Aorta (tissue), 5 donors: ENCODE measurements at places on chromosomes 5 and 9. TPM values are rescaled to one million over a fixed set of nuclear protein-coding genes. Genes with fewer than 3 reads are reported as not detected.

DNA sequence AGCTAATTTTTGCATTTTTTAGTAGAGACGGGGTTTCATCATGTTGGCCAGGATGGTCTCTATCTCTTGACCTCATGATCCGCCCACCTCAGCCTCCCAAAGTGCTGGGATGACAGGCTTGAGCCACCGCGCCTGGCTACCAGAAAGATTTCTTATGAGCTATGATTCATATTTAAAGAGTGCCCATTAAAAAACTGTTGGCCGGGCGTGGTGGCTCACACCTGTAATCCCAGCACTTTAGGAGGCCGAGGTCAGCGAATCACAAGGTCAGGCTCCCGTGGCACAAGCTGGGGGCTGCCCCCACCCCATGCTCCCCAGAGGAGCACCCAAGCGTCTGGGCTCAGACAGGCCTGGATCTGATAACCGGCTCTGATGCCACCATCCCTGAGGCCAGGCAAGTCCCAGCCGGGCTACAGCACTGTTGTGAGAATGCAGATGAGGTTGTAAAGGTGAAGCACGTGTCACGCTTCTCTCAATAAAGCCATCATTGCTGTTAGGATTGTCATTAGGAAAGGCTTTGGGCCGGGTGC, 13.9 kb downstream of the QRFP start:
- no peak for DNase-seq

Gene TMEM232
- total RNA-seq: 2.5 TPM

DNA sequence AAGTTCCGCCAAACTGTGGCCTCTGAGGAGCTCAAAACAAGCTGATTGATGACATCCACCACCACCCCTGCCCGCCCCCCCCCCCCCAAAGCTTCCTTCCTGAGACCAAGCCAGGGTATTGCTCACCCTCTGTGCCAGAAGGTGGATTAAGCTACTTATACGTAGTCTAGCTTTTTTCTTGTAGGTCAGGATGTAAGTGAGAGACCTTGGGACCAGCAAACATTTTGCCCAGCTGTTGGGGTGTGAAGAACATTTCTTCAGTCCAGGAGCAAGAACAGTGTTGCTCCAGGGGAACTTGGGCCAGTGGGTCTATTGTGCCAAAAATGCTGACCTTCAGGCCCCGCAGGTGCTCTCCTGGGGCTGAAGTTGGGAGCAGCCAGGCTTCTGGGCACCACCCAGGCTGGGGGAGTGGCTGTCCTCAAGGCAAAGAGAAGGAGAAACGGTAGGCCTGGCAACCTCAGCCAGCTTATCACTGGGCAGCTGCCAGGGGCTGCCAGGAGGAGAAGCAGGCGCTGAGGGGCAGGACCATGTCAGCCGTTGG, 18.0 kb downstream of the NEURL1B start:
- DNase-seq: peak; percentile 79

- DNase-seq: no peak
These were observed 158.1 kb downstream of the MLLT3 start for GRCh38 chr9:20464242-20464641.

DNA sequence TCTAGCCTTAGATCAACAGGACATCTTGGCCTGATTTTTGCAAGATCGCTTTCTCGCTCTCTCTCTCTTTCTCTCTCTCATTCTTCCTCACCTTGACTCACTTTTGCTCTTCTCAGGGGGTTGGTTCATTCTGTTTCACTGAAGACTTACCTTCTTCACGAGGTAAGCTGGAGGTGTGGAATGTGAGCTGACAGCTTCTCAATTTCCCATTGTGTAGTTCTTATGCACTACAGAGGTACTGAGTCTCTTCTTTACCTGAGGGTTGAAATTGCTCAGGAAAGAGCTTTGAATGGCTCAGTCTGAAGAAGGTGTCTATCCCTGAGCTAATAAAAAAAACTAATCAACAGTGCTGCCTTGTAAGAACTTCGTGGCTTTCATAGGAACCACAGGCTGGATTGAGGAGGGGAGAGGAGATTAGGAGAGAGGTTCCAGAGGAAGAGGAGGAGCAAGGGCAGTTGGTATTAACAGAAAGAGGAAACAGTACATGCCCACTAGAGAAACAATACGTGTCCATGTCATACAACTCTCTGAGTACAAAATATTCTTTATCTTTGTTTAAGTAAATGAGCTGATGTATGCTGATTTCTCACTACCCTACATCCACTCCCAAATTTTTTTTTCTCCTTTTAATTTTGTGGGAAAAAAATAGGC, 192.2 kb downstream of the TMEM167A start:
- no peak for DNase-seq

Gene DEPDC1B
- total RNA-seq: 1.3 TPM

GRCh38 chr5:176812269-176813259, 2.2 kb downstream of the UNC5A start:
- no peak for DNase-seq

Gene GARIN3
- not detected for total RNA-seq

- DNase-seq: no peak
These were observed 4.0 kb upstream of the MEGF9 start for GRCh38 chr9:120718316-120718715.

DNA sequence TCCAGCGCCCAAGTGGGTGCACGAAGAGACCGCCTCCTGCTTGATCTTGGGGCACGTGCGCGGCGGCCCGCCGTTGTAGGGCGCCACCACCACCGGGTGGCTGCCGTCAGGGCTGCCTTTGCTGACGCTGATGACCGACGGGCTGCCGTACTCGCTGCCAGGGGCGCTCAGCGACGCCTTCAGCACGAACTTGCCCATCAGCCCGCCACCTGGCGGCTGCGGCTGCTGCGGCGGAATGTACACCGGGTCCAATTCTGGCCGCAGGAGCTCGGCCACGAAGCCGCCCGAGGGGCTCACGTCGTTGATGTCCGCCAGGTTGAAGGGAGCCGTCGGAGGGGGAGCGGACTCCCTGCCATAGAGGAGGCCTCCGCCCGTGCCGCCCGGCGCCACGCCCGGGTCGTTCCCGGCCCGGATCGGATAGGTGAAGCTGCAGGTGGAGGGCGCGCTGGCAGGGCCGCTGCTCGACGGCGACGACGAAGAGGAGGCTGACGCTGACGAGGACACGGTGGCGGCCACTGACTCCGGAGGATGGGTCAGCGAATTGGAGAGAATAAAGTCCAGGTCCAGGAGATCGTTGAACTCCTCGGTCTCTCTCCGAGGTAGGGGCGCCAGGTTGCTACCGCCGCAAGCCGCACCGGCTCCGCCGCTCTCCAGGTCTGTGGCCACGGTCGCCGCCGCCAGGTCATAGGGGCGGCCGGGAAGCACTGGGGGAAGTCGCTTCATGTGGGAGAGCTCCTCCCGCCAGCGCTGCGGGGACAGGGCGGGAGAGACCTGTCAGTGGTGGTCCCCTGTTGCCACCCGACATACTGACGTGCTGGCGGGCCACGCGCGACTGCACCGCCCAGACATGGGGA, 1.8 kb downstream of the KLF4 start:
- DNase-seq: peak; percentile 88

DNA sequence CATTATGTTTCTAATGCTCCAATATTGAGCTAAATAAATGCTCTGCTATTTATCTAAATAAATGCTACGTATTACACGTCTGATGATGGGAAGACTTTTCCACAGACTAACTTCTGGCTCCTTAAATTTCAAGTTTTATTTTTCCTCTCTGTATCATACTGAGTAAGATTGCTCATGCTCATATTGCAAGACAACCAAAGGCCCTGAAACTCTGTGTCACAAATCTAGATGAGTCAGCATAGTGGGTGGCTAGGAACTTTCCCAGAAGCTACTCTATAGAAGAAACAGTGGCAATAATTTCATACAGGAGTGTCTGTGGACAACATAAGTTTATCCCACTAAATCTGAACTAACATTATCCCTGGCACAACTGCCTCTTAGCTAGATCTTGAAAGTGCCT, 53.0 kb upstream of the RFX3 start:
- no peak for DNase-seq

GRCh38 chr5:22053195-22053594, 799.9 kb downstream of the CDH12 start:
- DNase-seq: no peak

- DNase-seq: no peak
These were observed 411.9 kb upstream of the ARRDC3 start for GRCh38 chr5:91794856-91795548.

DNA sequence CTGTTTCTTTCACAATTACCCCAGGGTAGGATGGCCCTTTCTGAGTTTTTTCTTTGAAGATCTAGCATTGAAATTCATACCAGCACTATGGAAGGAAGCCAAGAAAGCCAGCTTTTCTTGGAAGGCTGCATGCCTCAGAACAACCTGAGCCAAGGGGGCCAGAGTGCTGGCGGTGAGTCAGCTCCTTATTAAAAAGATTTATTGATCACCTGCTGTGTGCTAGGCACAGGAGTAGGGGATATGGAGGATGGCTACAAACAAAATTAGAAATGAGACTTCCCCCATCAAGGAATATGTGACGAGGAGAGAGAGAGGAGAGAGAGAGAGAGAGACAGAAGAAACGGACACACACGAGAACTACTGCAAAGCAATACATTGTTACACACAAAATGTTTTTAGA, 184.6 kb upstream of the PUM3 start:
- DNase-seq: no peak

DNA sequence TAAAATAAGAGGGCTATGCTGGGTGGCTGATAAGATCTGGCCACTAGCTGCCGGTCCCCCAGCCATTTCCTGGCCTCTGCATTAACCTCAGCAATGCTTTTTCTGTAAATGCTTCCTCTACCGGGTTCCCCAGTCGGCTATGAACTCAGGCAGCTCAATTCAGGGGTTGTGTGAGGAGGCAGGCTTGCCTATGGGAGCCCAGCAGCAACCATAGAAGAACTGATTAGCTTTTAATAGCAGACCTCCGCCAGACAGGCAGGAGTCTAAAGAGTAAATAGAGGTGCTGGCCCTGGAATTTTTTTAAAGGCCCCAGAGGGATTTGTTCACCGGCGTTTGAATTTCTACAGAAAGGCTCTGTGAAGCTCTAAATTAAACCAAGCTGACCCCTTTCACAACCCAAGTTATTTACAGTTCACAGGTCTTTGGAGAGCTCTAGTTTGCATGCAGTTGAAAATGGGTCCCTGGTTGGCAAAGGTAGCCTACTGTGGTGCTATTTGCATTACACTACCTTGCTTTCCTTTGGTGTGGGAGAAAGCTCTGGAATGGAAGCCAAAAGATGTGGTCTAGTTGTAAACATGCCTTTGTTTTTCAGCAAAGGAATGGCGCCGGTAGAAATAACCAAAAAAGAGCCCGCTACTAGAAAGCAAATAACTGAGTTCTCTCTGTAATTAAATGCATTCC, 289.7 kb upstream of the SEMA6A start:
- no peak for DNase-seq

Gene LAMC3
- total RNA-seq: 0.39 TPM

- no peak for DNase-seq
These were observed 71.6 kb downstream of the ERCC6L2 start for GRCh38 chr9:95947118-95947517.

DNA sequence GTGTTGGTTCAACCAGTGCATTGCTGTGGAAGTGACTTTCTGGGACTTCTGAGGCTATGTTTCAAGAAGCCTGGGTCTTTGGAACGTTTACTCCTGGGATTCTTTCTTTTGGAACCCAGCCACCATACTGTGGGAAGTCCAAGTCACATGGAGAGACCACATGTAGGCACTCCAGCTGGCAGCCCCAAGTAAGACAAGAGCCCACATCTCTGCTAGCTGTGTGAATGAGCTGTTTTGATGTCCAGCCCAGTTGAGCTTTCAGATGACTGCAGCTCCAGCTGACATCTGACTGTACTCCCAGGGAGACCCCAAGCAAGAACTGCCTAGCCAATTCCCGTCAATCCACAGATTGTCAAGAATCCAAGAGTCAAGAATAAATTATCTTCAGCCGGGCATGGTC, 60.1 kb upstream of the SPATA31D4 start:
- no peak for DNase-seq

GRCh38 chr5:94870511-94871183, 252.2 kb downstream of the SLF1 start:
- DNase-seq: no peak

Gene PCDHGC4
- total RNA-seq: 6.1 TPM

DNA sequence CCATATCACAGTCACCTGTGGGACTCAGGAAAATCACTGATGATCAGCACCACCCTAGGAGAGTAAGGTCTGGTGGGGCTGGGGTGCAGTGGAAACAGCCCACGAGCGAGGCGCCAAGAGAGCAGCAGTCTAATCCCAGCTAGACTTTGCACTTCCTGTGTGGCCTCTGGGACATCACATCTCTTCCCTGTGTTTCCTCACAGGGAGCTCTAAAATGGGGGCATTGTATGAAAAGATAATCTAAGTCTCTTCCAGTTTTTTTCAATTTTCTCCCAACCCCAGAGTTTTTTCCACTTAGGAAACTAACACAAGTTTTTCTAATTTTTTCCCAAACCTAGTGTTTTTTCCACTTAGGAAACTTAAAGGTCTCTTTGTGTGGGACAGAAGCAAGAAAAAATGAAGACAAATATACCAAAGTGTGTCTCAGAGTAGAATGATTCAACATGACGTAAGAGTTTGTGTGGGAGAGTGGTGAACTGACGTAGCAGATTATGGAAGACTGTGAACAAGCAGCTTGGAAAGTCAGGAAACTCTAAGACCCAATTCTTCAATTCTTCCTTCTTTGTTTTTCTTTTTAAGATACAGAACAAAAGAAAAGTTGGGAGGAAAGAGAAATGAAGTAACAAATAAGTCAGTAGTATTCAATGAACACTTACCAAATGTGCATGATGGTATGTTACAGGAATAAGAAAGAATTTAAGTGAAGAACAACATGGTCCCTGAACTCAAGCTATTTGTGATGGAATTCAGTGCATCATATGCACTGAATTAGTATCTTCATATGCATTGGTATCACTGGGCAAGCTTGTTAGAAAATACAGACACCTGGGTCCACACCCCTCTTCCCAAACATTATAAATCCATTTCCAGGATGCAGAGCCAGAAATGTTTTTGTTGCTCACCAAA, 51.3 kb downstream of the LHFPL2 start:
- no peak for DNase-seq

- no peak for DNase-seq
These were observed 217.5 kb upstream of the ACTBL2 start for GRCh38 chr5:57700072-57700471.

Gene OCLN
- 2.1 TPM for total RNA-seq

DNA sequence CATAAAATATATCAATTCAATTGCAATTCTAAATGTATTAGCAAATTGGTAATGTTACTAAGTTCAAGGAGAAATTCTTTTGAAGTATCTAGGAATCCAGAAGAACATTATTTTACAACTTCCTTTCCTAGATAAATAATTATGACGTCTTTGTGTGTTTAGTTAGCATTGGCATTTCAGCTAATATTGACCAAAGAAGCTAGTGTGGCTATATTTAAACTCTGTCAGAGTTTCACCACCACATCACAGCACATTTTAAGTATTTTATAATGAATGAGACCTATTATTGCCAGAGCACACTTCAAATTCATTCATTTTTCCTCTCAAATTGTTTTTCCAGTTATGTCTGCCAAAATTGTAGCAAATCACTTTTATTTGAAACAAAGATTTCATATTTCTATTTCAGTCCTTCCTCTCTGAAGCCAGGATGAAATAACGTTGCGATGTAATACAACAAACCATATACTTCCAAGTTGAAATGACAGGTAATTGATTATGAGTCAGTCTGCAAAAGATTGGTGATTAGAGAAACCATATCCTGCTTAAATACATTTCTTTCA, 18.9 kb downstream of the PLK2 start:
- no peak for DNase-seq

Gene SLC6A18
- total RNA-seq: not detected

Gene PLCXD3
- total RNA-seq: 13.9 TPM

Gene GLDC
- total RNA-seq: 1.4 TPM
